ENCODE measurements at places on chromosomes 4 and X. TPM values are rescaled to one million over a fixed set of nuclear protein-coding genes. Genes with fewer than 3 reads are reported as not detected.

The EDA gene
- 5.6 TPM for total RNA-seq

The RGN gene
- 12.2 TPM for total RNA-seq

The H2AZ1 gene
- 144 TPM for total RNA-seq

The GRIA3 gene
- total RNA-seq = 3.9 TPM

The GPRIN3 gene
- total RNA-seq = 3.1 TPM

The BEND2 gene
- not detected for total RNA-seq

DNA sequence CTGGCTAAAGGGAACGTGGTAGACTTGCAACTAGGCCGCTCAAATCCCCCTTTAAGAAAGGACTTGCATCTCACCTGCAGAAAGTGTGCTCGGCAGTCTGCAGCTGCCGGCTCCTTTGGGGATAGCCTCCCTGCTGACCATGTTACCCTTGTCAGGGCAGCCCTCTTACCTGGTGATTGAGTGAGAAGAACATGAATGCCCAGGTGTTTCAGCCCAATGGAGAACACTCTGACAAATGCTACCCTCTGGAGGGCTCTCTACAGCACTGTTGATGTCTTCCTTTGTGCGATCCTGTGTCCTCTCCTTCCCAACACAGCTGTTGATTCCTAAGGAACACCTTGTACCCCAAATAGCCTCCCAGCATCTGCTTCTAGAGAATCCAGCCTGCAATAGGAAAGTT lies 178.7 kb upstream of the LDB2 start:
- no peak for DNase-seq

GRCh38 chr4:80141543-80141942 lies 55.8 kb upstream of the PRDM8 start:
- no peak for DNase-seq

GRCh38 chr4:120056246-120056645 lies 10.4 kb downstream of the MAD2L1 start:
- DNase-seq = no peak

GRCh38 chrX:119729408-119730201 lies 28.8 kb upstream of the SOWAHD start:
- peak; percentile 36 for DNase-seq

- DNase-seq = no peak
These were observed 16.4 kb downstream of the FHL1 start for GRCh38 chrX:136163689-136164088.

DNA sequence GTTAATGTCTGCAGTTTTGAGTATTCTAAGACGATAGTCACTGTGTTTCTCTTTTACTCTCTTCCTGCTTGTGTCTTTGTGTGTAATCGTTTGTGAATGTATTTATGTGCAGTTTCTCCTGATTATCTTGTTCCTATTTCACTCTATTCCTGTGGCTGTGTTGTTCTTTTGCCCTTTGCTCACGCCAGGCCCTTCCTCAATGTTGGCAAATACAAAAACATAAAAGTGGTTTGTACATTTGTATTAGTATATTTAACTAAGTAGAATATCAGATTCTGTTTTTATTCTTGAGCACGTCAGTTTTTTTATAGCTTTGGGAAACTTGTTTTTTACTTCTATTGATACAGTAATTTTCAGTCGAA lies 107.6 kb upstream of the BMPR1B start:
- no peak for DNase-seq

DNA sequence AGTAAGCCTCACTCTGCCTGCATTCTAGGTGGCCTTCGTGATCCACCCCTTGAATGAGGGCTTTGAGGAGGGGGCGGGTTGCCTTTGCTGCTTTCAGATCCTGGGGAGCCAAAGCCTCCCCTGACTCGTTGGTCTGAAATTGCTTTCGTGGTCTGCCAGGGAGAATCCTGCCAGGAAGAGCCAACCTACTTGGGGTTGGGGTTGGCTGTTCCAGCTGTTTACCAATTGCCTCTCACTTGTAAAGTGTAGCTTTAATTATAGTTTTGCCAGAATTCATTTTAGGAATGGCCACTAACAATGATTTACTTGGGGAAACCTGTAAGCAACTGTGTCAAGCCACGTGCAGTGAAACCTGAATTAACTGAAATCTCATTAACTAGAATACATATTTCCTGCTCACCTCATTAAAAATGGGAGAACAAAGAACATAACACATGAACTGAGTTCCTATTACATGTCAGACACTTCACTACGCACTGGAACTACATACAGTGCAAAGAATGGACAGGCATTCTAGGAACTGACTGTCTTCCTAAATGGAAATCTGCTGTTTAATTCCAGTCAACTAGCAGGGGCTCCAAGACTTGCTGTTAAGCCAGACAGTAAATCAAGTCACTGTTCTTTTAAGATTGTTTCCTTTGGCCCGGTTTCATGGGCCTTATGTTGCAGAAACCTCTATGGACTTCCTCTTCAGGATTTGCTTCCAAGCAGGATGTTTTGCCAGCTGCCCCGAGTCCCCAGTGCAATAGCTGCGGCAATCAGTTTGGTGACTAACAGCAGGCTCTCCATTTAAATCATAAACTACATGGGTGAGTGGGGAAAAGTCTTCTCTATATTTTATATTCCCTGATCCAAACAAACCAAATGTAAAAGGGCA lies 16.4 kb upstream of the NKRF start:
- DNase-seq = no peak

GRCh38 chr4:78068481-78068880 lies 11.4 kb downstream of the FRAS1 start:
- no peak for DNase-seq

GRCh38 chrX:118727686-118728339 lies 407 bp downstream of the IL13RA1 start:
- peak; percentile 29 for DNase-seq

- no peak for DNase-seq
These were observed 4.7 kb upstream of the SRPK3 start for GRCh38 chrX:153776120-153776599.

DNA sequence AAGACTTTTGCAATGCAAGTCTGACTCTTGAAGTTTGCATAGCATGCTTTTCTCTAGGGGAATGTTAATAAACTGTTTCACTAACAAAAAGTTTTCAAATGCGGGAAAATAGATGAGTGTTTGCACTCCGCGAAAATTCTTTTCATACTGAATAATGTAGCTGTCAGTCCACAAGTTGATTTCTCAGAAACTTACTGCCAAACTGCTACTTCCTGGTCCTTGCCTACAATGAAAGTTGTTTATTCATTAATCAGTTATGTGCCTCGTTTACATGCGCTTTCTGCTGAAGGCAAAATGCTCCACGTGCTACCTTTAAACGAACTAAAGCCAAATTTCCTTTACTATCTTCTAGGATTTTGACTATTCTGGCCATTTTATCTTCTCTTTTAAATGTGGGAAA lies 166.2 kb downstream of the MAGEB17 start:
- DNase-seq = no peak

DNA sequence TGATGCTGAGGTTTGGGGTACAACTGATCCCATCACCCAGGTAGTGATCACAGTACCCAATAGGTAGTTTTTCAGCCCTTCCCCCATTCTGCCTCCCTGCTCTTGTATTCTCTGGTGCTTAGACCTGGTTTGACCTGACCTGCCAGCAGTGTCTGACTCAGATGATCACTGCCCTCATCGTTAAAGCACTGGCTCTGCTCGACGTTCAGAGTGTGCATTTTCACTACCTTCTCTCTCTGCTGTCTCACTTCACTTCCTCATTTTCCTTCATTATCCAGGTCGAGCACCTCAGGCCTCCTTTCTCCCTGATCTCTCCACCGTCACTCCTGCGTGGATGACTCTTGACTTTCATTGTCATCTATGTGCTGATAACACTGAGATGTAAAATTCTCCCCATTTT lies 83.6 kb downstream of the PARM1 start:
- DNase-seq = no peak

- no peak for DNase-seq
These were observed 819.8 kb upstream of the PCDH7 start for GRCh38 chr4:29900336-29900735.

Measured in ovary (tissue), 10 donors.